ENCODE measurements at places on chromosomes 3 and 15.

- no peak for DNase-seq
These were observed 18.1 kb downstream of the ZNF280D start for GRCh38 chr15:56715220-56715619.

DNA sequence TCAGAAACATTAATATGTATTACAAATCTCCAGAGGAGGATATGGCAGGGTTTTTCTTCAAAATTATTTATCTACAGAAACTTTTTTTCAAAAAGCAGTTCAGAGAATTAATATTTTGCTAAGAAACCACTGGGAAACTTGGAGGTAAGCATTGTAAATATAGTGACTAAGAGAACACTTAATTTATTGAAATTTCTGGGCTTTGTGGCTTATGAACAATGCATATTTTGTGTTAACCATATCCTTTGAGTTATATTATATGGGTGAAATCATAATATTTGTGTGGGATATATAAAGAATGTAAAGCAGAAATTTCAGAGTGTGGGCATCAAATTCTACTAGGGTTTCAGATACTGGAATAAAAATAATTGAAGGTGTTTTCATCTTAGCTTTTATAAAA, 1059.2 kb downstream of the ZPLD1 start:
- no peak for DNase-seq

- DNase-seq = no peak
These were observed 85.8 kb downstream of the KCNAB1 start for GRCh38 chr3:156206157-156206556.

- peak; percentile 35 for DNase-seq
These were observed 1202.7 kb downstream of the OTOL1 start for GRCh38 chr3:162699291-162699690.

- DNase-seq = no peak
These were observed 66.4 kb downstream of the PTPRG start for GRCh38 chr3:61627768-61628185.

GRCh38 chr15:38479266-38479665, 25.3 kb downstream of the FAM98B start:
- no peak for DNase-seq

GRCh38 chr15:48415036-48415886, 84.0 kb downstream of the DUT start:
- DNase-seq = no peak

- DNase-seq = no peak
These were observed 85.4 kb downstream of the IGSF11 start for GRCh38 chr3:118949113-118949760.

DNA sequence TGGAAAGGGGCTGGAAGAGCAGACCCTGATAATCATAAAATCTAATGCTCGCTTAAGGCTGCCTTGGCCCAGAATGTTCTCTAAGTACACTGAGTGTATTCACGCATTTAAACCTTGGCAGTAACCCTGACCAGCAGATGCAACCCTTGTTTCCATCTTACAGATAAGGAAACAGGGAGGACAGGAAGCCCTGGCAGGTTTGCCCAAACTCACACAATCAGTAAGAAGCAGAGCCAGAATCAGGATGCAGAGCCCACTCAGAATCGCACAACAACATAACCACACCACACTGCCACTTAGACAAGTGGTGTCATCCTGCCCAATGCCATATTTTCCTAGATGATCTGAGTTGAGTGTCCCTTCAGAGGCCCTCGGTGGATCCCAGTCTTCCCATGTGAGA, 214.5 kb upstream of the HES1 start:
- no peak for DNase-seq

GRCh38 chr15:57112178-57112577, 193.7 kb downstream of the TCF12 start:
- no peak for DNase-seq

- DNase-seq = peak; percentile 94
These were observed 63.5 kb upstream of the CLDN18 start for GRCh38 chr3:137946356-137946973.

GRCh38 chr3:194804796-194805195, 119.1 kb downstream of the FAM43A start:
- DNase-seq = no peak

GRCh38 chr3:128091586-128091985, 32.0 kb downstream of the RUVBL1 start:
- DNase-seq = no peak

DNA sequence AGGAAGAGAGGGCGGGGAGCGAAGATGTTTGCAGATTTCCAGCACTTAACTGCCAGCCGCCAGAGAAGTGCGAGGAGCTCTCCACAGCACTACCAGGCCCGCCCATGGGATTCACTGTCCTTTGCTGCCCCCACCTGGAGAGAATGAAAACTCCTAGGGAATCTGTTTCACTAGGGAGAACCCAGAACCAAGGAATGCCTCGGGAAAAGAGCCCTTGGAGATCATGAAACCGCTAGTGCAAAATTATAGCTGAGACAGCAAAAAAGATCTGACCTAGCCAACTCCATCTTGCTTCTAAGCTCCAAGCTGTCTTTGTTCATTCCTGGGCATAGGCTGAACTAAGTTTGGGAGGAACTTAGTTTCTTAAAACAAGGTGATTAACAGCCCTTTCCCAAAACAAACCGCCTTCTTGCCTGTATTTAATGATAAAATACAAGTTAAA, 82.6 kb upstream of the GCNT3 start:
- peak; percentile 94 for DNase-seq

GRCh38 chr3:127197300-127198189, 4.6 kb downstream of the PRR23E start:
- no peak for DNase-seq

- no peak for DNase-seq
These were observed 20.9 kb downstream of the FBLN2 start for GRCh38 chr3:13569641-13570390.

DNA sequence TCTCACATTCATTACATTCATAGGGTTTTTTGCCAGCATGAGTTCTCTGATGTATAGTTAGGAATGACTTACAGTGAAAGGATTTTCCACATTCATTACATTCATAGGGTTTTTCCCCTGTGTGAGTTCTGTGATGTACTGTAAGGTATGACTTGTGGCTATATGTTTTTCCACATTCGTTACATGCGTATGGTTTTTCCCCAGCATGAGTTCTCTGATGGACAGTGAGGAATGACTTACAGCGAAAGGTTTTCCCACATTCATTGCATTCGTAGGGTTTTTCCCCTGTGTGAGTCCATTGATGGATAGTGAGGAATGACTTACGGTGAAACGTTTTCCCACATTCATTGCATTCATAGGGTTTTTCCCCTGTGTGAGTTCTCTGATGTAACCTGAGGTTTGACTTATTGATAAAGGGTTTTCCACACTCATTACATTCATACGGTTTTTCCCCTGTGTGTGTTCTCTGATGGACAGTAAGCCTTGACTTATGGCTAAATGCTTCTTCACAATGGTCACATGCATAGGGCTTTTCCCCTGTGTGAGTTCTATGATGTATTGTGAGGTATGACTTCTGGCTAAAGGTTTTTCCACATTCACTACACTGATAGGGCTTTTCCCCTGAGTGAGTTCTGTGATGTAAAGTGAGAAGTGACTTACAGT, 47.4 kb downstream of the ZNF717 start:
- DNase-seq = no peak

DNA sequence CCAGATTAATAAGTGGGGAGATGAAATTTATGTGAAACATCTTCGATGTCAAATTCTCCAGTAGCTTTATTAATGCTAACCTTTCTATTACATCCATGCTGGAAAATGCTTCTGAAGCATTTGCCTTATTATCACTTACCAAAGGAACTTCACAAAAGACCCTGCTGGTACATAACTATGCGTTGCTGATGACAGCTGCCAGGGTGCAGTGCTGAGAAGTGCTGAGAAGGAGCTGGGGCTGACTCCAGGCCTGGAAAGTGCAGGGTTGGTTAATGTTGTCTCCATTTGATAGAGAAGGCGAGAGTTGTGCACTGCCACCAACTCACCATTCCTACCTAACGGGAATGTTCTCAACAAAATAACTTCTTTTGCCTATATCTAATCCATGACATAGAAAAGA, 736.0 kb upstream of the NR2F2 start:
- peak; percentile 7 for DNase-seq

GRCh38 chr3:42742259-42742658, 30.8 kb downstream of the CCDC13 start:
- DNase-seq = no peak

Data from NCI-H82 (cell line).